Large intestine (tissue), 12 donors: ENCODE measurements at places on chromosomes 16 and 17. TPM values are rescaled to one million over a fixed set of nuclear protein-coding genes. Genes with fewer than 3 reads are reported as not detected.

Gene CLEC18A
- 0.99 TPM for polyA plus RNA-seq

DNA sequence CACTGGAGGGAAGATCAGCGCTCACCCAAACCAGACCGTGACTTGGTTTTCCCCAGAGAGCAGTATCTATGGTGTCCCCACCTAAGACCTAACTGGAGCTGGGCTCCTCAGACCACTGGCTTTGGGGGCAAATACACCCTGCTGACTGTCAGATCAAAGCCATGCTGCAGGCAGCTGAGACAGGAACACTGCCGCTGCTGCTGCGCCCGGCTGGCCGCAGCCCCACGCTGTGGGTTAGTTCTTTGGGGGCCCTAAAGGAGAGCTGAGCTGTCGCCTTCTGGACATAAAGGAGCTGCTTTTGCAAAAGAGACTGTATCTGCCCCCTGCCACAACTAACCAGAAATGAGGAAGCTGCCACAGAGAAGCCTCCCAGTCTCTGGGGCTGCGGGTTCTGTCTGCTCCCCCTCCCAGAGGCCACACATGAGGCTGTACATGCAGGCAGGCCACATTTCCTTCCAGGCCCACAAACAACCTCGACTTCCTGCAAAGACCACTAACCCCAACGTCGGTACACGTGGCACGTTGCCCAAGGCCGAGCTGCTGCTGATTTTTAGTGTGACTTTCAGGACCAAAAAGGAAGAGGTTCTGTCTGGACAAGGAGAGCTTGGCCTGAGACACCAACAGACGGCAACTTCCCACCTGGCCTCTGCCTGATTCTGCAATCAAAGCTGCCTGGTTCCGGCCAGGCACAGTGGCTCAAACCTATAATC is 18.2 kb upstream of the ABR start:
- DNase-seq: peak; percentile 41
- H3K4me1 ChIP-seq: peaks cover 3% of the 10 kb centered on the region
- H3K4me3 ChIP-seq: no peak overlapping the region
- peaks cover 4% of the 10 kb centered on the region for H3K27me3 ChIP-seq
- H3K27ac ChIP-seq: peak overlapping the region; percentile 21

Gene NMRAL1
- polyA plus RNA-seq: 37.7 TPM

DNA sequence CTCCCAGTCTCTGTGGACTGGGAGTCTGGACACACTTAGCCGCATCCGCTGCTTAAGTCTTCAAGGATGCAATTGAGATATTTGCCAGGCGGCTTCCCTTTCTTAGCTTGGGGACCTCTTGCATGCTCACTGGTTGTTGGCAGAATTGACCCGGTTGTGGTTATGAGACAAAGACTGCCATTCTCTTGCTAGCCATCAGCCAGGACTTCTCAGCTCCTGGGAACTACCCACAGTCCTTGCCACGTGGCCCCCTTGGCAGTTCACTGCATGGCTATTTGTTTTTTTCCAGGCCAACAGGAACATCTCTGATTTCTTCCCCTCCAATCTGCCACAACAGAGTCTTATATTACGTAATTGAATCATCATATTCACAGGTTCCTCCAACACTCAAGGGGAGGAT is 25.5 kb downstream of the CACNG4 start:
- H3K36me3 ChIP-seq: no peaks in the 10 kb centered on the region
- H3K27me3 ChIP-seq: peaks cover 11% of the 10 kb centered on the region
- no peaks in the 10 kb centered on the region for H3K4me1 ChIP-seq
- H3K27ac ChIP-seq: no peak overlapping the region
- no peak for DNase-seq

DNA sequence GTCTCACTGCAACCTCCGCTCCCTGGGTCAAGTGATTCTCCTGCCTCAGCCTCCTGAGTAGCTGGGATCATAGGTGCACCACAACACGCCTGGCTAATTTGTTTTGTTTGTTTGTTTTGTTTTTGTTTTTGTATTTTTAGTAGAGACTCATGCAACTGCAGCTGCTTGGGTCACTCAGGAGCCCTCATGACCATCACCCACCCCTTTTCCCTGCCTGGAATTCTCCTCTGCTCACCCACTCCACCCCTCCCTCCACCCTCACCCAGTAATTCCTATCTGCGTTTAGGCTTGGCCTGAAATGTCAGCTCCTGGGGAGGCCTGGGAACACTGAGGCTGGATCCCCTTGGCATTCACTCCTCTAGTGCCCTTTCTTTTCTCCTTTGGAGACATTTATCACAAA is 25.5 kb downstream of the TMEM92 start:
- peaks cover under 1% of the 10 kb centered on the region for H3K4me1 ChIP-seq
- no peak overlapping the region for H3K4me3 ChIP-seq
- no peaks in the 10 kb centered on the region for H3K27me3 ChIP-seq
- no peaks in the 10 kb centered on the region for H3K36me3 ChIP-seq
- no peak overlapping the region for H3K27ac ChIP-seq
- DNase-seq: no peak

DNA sequence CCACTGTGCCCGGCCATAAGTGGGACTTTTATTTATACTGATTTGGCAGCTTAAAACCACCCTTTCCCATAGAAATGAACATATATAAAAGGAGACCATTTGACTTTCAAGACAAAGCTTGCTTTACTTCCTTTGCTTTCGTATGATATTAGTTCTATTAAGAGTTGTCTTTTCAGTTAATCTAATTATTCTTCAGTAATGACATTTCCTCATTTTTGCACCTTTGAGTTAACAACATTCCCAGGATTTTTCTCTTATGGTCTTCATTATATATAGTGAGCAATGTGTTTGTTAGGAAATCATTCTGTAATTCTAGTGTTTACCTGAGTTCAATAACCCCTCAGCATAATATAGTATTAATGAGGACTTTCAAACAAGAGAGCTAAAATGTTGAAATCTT is 173.8 kb downstream of the MAP2K6 start:
- no peak overlapping the region for H3K27ac ChIP-seq
- H3K4me1 ChIP-seq: no peaks in the 10 kb centered on the region

GRCh38 chr17:51718983-51719382 is 439.5 kb downstream of the CA10 start:
- no peak for DNase-seq
- H3K4me1 ChIP-seq: no peaks in the 10 kb centered on the region
- H3K4me3 ChIP-seq: no peak overlapping the region
- H3K36me3 ChIP-seq: no peaks in the 10 kb centered on the region
- no peaks in the 10 kb centered on the region for H3K27me3 ChIP-seq

DNA sequence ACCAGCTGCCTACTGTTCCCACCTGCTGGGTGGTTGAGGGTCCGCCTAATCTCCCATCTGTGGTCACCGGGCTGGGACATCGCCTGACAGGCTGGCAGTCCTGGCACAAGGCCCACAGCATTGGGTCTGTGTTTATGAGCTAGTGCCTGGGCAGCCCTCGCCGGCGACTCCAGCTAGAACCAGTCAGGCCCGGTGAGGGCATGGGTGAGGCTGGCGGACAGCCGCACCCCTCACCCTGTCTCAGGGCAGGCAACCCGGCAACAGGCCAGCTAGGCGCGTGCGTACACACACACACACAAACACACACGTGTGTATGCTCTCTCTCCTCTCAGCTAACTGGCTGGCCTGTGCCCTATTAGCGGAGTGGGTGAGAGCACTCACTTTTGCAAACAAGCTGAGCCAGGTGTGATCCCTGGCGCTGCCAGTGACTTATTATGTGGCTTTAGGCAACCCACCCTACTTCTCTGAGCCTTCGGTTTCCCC is 10.4 kb downstream of the HSD11B2 start:
- no peak overlapping the region for H3K4me3 ChIP-seq
- DNase-seq: no peak
- no peak overlapping the region for H3K27ac ChIP-seq
